ENCODE measurements at places on chromosomes 11 and 22.
A peak's percentile ranks its signal among the peaks of the same experiment; 100 is the strongest.

GRCh38 chr11:41099654-41100053, 359.8 kb downstream of the LRRC4C start:
- no peak for DNase-seq

- no peak for DNase-seq
Measured at GRCh38 chr11:22199243-22199642, 6.4 kb downstream of the ANO5 start.

DNA sequence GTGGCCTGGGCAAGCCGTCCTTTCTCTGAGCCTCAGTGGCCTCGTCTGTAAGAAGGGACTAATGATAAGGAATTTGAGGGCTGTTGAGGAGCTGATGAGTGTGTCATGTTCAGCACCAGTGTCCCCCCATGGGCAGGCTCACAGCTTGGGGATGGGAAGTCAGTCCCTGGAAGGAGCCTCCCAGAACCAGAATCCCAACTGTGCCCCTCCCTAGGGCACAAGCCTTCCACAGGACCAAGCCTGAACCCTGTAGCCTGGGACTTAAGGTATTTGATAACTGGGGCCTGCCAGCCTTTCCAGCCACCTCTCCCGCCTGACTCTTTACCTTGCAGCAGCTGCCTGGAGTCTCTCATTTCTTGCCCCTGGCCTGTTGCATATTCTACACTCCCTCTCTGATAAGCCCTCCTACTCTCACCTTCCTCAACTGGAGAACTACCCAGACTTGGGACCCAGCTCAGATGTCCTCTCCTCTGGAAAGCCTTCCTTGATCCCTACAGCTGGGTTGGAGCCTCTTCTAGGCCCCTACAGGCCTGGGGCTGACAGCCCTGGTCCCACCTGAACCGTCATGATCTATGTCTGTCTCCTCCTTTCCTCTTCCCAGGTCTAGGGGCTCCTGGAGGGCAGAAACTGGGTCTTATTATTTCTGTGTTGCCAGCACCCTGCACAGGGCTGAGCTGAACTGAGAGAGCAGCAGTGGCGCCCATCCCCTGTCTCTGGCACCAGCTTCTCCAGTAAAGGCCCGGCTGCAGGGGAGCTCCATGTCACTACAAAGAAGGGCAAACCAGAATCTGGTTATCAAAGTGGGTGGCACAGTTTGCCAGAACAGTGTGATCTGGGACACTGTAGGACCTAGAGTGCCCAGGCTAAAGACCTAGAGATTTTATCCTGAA, 1.6 kb downstream of the P2RY2 start:
- no peak for DNase-seq

DNA sequence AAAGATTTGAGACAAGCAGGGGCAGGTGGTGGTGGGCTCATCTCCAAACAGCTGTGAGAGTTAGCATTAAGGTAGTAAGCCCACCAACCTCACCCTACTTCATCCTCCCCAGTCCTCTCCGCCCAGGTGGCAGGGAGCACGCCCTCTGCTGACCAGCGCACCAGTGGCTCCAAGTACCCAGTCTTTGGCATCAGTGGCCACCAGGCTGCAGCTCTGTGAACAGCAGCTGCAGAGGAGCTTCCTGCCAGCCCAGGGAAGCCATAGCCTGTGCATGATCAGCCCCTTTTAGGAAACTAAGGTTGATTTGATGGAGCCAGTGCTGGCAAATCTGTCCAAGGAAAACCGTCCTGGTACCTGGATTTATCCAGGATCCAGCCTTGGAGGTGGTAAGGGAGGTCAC, 21.7 kb downstream of the CAVIN3 start:
- DNase-seq, result peak; percentile 42
